Forelimb muscle (tissue), 1 donor: ENCODE measurements at places on chromosomes 11 and 22. TPM values are rescaled to one million over a fixed set of nuclear protein-coding genes. Genes with fewer than 3 reads are reported as not detected.

- DNase-seq: no peak
These were observed 4.9 kb upstream of the MAFF start for GRCh38 chr22:38196791-38197419.

DNA sequence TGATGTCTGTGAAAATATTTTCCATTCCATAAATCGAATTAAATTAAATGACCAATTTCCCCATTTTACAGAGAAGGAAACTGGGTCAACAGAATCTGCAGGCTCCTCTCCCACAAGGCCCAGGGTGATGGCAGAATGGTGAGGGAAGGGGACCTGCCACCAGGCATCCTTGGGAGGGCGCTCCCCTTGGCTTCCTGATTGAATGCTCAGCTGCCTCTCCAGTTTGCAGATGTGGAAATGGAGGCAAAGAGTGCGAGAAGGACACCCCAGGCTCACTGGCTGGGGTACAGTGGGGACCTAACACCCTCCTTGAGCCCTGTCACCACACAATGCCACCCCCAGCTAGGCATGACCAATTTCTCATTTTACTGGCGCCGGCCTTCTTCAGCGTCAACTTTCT, 28.5 kb upstream of the CSNK1E start:
- no peak for DNase-seq

GRCh38 chr11:75463106-75463774, 30.2 kb upstream of the KLHL35 start:
- DNase-seq: no peak

DNA sequence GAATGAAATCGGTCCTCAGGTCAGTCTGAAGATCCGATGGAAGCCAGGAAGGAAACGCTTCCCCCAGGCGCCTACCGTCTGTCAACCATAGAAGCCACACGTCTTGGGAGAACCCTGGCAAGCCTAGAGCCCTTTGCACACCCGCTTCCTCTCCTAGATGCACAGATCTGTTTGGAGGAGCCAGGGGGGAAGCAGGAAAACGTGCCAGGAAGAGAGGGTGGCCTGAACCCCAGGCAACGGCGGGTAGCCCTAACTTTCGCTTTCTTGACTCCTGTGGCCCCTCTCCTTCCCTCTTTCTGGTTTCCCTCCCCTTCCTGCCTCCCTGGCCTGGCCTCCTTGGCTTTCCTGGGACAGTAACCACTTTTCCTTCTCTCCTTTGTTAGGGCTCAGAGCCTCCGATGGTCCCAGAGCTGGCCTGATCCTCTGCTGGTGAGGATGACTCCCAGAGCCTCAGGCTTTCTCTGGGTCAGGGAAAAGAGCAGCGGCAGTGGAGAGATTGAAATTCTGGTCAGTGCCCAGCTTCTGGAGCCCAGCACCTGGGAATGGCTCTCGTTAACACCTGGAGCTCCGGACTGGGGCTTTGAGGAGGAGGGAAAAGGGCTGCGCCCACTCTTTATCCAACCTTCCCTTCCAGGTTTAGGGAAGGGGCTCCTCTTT, 2.1 kb downstream of the FXYD6 start:
- DNase-seq: no peak

- no peak for DNase-seq
These were observed 46.3 kb downstream of the ACAT1 start for GRCh38 chr11:108167624-108168023.

GRCh38 chr11:133901316-133901715, 55.5 kb downstream of the IGSF9B start:
- DNase-seq: no peak

TTC36 gene
- 2.4 TPM for polyA plus RNA-seq

LRRC74B gene
- polyA plus RNA-seq: 0.18 TPM

BATF2 gene
- polyA plus RNA-seq: 0.97 TPM
